SK-N-SH treated with all-trans-retinoic acid at 6 μM for 48 hours (cell line): ENCODE measurements at places on chromosomes 1 and 21.
A peak's percentile ranks its signal among the peaks of the same experiment; 100 is the strongest.

- ATAC-seq: peak; percentile 87
Observed at GRCh38 chr1:156203331-156203730, 9.4 kb downstream of the SLC25A44 start.

- no peak for ATAC-seq
Observed at GRCh38 chr1:41895552-41895951, 23.2 kb downstream of the HIVEP3 start.

DNA sequence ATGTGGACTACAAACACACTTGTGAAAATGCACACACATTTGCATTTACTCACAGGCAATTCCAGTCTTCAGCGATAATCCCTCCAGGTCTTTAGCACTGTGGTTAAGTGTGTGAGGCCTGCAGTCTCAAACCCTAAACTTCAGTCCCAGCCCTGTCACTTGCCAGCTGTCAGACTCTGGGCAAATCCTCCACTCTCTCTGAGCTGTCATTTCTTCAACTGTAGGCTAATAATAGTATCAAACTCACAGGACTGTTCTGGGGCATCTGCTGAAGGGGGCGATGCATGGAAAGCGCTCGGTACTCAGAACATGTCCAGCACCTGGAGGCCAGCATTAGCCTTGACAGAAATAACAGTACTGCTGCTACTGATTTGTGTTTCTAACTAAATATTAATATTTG, 48.2 kb downstream of the NEK2 start:
- 0 out of 3 replicates have a peak, but pooled peaks have one; percentile 22 for ATAC-seq

DNA sequence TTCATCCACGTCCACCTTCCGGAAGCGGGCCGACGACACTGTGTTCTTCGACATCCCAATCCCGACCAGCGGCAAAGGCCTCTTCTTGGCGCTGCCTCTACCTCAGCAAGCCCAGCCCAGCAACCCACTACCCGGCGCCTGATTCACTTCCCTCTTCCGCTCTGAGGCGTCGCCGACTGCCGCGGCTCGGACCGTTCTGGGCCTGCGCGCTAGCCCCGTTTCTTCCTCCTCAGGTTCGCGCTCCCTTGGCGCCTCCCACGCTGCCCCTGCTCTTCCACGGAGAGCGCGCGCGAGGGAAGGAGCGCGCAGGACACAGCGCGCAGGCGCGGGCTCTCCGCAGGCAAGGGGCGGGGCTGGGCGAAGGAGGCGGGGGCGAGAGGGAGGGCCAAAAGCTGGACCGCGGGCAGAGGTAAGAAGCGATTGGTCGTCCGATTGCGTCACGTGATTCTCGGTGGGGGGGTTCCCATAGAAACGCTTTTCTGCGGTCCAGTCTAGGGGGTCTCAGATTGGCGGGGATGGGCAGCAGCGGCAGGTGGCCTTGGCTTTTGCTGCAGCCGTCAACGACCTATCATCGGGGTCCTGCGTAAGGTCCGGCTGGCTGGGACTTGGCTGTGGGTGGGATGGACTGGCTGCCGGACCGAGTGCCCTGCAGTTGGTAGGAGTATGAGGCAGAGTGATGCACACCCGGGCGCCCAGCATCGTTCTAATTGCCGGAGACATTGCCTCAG, at the start of gene ARPC5:
TSS of gene ARPC5 (minus strand) at position 178 of the 728 bp plus-strand sequence. CDS start at position 54, 124 bp downstream.
- ATAC-seq: peak; percentile 92

DNA sequence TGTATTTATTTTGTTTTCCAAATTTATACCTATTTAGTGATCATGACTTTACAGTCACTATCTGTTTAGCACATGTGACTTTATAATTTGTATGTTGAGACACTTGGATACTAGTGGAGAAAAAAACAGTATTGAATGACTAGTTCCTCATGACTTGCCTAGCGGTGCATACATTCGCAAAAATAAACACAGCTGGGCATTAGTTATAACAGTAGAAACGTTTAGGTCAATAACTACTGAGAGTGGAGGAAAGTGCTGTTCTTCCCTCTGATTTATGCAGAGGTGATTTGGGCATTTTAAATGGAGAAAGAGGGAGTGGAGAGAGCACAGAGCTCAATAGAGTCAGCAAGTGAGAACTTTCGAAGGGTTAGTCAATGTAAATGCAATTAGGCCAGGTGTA, 1679.0 kb upstream of the B3GALT2 start:
- no peak for ATAC-seq

DNA sequence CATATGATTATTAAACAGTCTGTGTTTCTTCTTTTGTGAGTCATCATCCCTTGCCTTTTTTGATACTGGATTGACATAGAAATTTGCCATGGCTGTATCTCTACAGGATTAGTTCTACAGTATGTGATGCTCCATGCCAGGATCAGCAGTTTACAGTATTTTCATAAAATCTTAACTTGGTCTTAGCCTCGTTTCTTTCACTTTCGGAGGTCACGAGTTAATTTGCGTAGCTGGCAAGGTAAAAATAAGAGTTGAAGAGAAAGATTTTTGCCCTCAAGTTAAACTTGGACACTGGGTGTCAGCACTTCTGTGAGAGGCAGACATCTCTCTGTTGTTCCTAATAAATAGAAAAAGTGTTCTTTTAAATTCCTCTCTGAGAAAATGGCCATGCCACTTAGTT, 79.1 kb downstream of the CACNA1E start:
- ATAC-seq: no peak

- no peak for ATAC-seq
Observed at GRCh38 chr21:15444118-15444960, 285.4 kb upstream of the USP25 start.

GRCh38 chr1:118243269-118243668, 58.2 kb upstream of the SPAG17 start:
- ATAC-seq: no peak

GRCh38 chr1:4156241-4156973, 256.3 kb upstream of the C1orf174 start:
- ATAC-seq: no peak

- ATAC-seq: no peak
Observed at GRCh38 chr1:36085686-36086526, 2.0 kb downstream of the TEKT2 start.

DNA sequence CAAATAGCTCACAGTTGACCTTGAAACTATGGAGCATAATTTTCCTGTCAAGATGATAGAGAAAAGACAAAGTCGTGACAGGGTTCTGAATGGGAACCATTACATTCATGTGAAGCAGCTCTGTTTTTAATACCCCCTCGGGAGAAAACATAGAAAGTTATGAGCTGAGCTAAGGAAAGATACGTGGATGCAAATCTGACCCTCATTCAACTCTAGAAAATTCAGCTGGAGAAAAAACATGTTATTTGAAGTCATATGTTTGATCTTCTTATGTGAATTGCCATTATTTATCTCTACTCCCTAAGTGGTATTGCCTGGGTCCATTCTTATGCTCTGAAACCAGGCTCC, 48.0 kb upstream of the LRRC52 start:
- no peak for ATAC-seq

GRCh38 chr1:40130892-40131291, 30.3 kb upstream of the RLF start:
- no peak for ATAC-seq
